ENCODE measurements at places on chromosomes 2 and 18.

- H3K4me3 ChIP-seq: no peak overlapping the region
- H3K36me3 ChIP-seq: no peaks in the 10 kb centered on the region
- peaks cover 4% of the 10 kb centered on the region for H3K27me3 ChIP-seq
- no peak for DNase-seq
- H3K27ac ChIP-seq: no peak overlapping the region
- peaks cover 4% of the 10 kb centered on the region for H3K4me1 ChIP-seq
Measured at GRCh38 chr2:105711394-105711793, 33.3 kb upstream of the NCK2 start.

- DNase-seq: peak; percentile 90
- peak overlapping the region; percentile 49 for H3K27ac ChIP-seq
- peaks cover 2% of the 10 kb centered on the region for H3K4me1 ChIP-seq
- H3K36me3 ChIP-seq: no peaks in the 10 kb centered on the region
- H3K4me3 ChIP-seq: no peak overlapping the region
- no peaks in the 10 kb centered on the region for H3K27me3 ChIP-seq
Measured at GRCh38 chr2:196719110-196719872, 79.8 kb downstream of the CCDC150 start.

DNA sequence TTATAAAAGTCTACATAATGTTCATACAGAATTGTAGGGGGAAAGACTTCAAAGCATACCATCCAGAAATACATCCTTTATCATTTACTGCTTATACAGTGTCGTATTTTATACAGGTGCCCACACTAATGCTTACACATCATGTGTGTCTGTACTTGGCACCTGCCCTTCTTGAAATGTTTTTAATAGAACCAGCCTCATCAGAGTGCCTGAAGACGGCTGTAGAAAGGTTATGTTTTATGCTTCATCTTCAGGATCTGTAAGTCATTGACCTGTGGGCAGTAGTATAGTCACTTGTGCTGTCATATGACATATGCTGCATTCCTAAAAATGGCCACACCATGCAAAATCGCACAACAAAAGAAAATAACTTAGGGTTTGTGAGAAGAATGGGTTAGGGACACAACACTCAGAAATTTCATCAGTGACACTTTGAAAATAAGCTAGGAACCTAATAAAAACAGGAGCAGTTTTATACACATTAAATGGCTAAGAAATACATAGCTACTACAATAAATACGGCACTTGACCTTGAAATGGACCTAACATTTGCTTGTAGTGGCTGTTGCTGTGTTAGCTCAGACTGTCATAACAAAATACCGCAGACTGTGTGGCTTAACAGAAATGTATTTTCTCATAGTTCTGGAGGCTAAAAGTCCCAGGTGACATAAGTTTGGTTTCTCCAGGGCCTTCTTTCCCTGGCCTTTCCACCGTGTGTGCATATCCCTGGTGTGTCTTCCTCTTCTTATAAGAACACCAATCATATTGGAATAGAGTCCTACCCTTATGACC is 112.6 kb downstream of the CERS6 start:
- peak overlapping the region; percentile 76 for H3K27ac ChIP-seq
- no peak overlapping the region for H3K4me3 ChIP-seq
- H3K27me3 ChIP-seq: no peaks in the 10 kb centered on the region
- peaks cover 25% of the 10 kb centered on the region for H3K4me1 ChIP-seq

DNA sequence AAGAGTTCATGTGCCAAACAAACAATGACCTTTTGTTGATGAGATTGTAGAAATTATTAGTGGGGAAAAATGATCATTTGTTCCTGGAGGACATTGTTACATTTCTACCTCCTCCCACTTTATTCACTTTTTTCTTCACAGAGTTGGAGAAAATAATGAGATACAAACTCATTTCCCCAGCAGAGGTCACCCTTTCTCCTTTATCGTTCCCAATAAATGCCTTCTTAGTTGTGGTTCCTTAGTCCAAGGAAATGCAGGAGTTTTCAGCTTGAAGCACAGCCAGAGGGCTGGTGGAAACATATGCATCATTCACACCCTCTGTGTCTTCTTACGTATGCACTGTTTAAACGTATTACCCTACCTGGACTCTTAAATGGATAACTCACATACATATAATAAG is 108.8 kb downstream of the SLC4A3 start:
- H3K27ac ChIP-seq: no peak overlapping the region
- H3K4me3 ChIP-seq: no peak overlapping the region
- H3K36me3 ChIP-seq: no peaks in the 10 kb centered on the region
- H3K4me1 ChIP-seq: peaks cover 19% of the 10 kb centered on the region

GRCh38 chr2:29065068-29065811 is 9.1 kb downstream of the PCARE start:
- H3K36me3 ChIP-seq: no peaks in the 10 kb centered on the region
- peaks cover 37% of the 10 kb centered on the region for H3K4me1 ChIP-seq
- H3K4me3 ChIP-seq: no peak overlapping the region
- DNase-seq: no peak
- H3K27ac ChIP-seq: peak overlapping the region; percentile 47
- no peaks in the 10 kb centered on the region for H3K27me3 ChIP-seq

DNA sequence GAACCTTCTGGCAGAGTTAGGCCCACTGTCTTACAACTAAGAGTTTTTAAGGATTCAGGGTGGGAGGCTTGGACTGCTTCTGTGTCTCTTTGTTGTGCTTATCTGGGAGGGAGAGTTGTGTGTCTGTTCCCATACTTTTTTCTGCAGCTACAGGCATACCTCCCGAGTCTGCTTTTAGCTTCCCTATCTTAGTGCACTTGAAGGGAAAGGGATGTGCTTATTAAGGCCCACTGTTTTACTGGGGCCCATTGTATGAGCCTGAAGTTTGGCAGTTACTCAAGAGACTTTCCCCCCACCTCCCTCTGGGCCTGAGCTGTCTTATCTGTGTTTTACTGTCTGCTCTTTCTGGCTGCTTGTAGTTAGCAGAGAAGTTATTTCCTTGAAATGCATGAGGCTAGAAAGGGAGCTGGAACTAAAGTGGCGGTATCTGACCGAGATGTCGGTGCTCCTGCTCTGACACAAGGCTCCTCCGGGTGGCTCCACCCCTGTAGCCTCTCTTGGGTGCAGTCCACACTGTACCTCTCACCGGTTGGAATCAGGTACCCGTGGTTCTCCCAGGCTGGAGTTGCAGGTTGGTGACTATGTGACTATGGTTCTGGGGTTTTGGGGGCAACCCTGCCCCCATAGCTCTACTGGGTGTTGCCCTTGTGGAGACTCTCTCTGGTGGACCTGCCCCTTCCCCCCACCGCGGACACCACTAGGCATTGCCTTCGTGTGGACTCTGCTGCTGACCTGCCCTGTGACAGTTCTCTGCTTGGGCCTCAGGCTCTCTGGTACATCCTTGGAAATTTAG is 12.9 kb downstream of the UBR3 start:
- DNase-seq: no peak
- no peaks in the 10 kb centered on the region for H3K27me3 ChIP-seq
- H3K4me3 ChIP-seq: no peak overlapping the region
- peaks cover 3% of the 10 kb centered on the region for H3K36me3 ChIP-seq
- no peaks in the 10 kb centered on the region for H3K4me1 ChIP-seq

DNA sequence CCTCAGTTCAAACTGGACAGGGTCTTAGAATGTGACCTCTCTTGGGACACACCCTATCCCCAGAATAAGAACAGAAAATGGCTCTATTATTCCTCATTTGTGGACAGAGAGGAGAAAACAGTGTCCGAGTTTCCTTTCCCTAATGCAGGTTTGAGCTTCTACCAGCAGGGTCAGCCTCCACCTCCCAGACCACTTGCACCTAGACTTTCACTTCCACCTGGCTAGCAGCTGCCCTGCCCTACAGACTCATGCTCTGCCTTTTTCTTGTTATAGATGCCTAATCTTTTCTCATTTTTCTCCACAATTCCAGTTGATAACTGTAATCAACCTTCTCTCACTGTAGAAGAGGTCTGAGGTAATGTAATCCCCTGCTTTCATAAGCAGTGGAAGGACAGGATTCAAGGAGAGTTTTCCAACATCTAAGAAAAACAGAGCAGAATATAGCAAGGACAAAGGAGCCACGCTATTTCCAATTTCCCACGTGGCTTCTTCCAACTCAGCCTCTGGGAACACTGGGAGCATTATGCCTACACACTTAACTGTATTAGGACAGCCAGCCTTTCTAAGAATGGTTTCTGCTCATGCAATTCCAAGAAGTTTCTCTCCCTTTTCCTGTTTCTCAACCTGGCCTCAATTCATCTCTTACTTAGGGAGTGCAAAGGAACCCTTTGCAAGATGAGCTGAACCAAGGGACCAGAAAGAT is 239.8 kb downstream of the BCL11A start:
- no peak overlapping the region for H3K27ac ChIP-seq
- peaks cover 11% of the 10 kb centered on the region for H3K27me3 ChIP-seq
- no peak for DNase-seq
- H3K36me3 ChIP-seq: no peaks in the 10 kb centered on the region
- H3K4me1 ChIP-seq: peaks cover 8% of the 10 kb centered on the region

- no peak overlapping the region for H3K4me3 ChIP-seq
- H3K4me1 ChIP-seq: peaks cover 21% of the 10 kb centered on the region
- no peak for DNase-seq
- H3K27me3 ChIP-seq: no peaks in the 10 kb centered on the region
Measured at GRCh38 chr18:13452871-13453680, 234.5 kb downstream of the LDLRAD4 start.

DNA sequence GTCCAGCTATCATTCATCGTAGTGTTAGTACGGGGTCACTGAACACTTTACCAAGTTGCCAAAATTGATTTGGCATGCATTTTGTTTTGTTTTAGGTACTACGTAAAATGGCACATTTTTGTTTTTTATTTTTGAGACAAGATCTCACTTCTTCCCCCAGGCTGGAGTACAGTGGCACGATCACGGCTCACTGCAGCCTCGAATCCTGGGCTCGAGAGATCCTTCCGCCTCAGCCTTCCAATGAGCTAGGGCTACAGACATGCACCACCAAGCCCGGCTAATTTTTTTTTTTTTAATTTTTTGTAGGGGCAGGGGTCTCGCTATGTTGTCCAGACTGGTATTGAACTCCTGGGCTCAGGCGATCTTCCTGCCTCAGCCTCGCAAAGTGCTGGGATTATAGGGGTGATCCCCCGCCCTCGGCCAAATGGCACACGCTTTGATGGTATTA is 786 bp downstream of the TAF1B start:
- peak; percentile 56 for DNase-seq
- H3K4me3 ChIP-seq: peak overlapping the region; percentile 75
- peaks cover 9% of the 10 kb centered on the region for H3K4me1 ChIP-seq
- H3K27ac ChIP-seq: peak overlapping the region; percentile 91
- H3K36me3 ChIP-seq: peaks cover 9% of the 10 kb centered on the region

All from muscle of leg (tissue), 16 donors.